NCI-H510A treated with DMSO at 0.1 percent for 48 hours (cell line): ENCODE measurements at places on chromosomes 5 and 9.

DNA sequence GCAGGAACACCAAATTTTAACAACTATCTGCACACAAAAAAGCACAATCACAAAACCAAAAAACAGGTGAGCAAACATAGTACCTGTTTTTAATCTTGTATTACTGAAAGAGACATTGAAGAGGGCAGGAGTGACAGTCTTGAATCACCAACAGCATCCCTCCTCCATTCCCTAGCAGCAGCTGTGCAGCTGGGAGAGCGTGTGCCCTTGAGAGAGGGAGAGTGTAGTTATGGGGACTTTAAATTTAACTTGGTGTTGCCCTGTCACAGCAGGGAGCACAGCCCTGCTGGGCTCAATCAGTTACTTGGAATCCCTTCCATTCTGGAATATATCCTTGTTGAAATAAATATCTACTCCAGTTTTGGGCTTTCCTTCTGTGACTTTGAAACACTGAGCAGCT, 1938.7 kb upstream of the NUDT12 start:
- no peak for DNase-seq

DNA sequence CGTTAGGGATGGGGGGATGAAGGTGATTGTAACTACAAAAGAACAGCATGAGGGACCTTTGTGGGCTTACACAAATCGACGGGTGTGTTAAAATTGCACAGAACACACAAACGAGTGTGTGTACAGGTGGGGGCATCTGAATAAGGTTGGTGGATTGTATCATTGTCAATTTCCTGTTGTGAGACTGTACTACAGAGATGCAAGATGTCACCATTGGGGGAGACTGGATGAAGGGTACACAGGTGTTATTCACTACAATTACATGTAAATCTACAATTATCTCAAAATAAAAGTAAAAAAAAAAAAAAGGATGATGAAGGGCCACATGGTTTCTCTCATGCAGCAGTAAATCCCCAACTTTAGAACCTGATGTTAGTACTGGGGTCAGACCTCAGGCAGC, 31.4 kb upstream of the PHYKPL start:
- DNase-seq: no peak

DNA sequence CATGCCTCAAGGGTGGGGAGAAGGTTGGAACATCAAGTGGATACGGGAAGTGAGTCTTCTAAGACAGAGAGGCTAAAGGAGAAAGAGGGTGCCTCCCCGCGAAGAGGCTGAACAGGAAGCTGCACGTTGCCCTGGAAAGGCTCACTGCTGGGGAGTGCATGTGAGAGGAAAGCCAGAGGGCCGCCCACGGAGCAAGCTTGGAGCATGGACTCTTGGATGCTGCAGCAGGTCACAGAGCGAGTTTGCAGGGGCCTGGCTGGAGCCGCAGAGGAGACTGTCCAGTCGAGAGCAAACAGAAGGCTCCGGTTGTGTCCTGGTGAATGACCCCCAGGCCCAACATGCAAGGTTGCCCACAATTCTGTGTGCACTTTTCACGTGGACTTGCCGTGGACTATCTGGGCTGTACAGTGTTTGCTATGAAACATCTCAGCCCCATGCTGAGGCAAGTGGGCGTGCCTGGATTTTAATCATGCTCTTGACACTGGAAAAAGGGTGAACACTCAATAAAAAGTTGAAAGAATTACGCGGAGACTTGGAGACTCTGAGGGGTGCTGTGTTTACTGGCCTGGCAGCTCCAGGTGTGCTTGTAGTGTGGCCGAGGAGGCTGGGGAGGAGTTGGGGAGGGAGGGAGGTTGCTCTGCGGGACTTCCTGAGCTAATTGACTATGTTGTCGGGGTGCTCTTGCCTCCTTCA, 54.5 kb upstream of the GARNL3 start:
- no peak for DNase-seq

GRCh38 chr9:77848404-77848803, 183.2 kb downstream of the GNAQ start:
- no peak for DNase-seq

- DNase-seq: no peak
These were observed 384.6 kb upstream of the SLC30A5 start for GRCh38 chr5:68709239-68709638.
